ENCODE measurements at places on chromosomes 6 and 20. TPM values are rescaled to one million over a fixed set of nuclear protein-coding genes. Genes with fewer than 3 reads are reported as not detected.

The KCNQ2 gene
- total RNA-seq = not detected

- DNase-seq = no peak
Measured at GRCh38 chr20:14470231-14470899, 133.0 kb upstream of the FLRT3 start.

- DNase-seq = no peak
Measured at GRCh38 chr6:14452567-14453527, 335.3 kb downstream of the CD83 start.

DNA sequence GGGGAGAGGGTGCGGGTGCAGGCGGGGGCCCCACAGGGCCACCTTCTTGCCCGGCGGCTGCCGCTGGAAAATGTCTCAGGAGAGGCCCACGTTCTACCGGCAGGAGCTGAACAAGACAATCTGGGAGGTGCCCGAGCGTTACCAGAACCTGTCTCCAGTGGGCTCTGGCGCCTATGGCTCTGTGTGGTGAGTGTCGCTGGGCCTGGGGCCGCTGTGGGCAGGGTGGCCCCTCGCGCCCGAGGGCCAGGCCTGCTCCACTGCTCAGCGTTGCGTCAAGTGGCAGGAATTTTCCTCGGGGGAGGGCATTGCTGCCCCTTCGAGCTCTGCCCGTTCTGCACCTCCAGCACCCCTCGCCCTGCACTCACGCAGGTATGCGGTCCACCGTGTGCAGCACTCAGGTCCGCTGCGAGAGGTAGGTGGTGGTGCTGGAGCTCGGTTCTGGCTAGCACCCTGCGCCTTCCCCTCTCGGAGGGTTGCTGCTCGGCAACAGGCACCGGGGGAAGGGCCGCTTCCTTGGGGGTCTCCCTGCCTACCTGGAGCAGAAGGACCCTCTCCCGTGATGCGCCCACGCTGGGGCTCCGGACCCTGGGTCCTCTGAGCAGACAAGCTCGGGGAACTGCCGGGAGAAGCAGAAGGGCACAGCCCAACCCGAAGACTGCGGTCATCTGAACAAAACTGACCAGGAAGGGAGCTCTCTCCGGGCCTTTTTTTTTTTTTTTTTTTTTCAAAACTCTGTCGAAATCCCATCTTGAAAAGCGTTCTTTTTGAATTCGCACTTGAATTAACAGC lies 674 bp downstream of the MAPK14 start:
- DNase-seq = no peak

- no peak for DNase-seq
Measured at GRCh38 chr20:34042262-34042661, 48.6 kb downstream of the RALY start.

DNA sequence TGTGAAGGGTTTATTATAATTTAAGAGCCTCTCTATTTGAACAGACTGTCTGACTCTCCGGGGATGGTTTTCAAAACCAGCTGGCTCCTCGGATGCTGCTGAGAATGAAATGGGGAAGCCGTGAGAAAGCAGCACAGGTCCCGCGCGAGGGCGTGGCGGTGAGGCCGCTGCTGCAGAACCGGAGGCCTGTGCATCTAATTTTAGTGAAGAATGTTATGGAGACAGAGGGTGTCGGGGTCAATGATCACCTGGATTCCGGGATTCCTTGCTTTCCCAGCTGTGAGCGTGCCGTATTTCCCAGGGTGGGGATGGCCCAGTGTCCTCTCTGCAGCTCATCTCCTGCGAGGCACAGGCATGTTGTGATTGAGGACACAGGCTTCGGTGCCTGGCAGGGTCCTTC lies 348.0 kb downstream of the CDH4 start:
- no peak for DNase-seq

- DNase-seq = no peak
Measured at GRCh38 chr6:134516582-134516981, 198.7 kb upstream of the SGK1 start.

DNA sequence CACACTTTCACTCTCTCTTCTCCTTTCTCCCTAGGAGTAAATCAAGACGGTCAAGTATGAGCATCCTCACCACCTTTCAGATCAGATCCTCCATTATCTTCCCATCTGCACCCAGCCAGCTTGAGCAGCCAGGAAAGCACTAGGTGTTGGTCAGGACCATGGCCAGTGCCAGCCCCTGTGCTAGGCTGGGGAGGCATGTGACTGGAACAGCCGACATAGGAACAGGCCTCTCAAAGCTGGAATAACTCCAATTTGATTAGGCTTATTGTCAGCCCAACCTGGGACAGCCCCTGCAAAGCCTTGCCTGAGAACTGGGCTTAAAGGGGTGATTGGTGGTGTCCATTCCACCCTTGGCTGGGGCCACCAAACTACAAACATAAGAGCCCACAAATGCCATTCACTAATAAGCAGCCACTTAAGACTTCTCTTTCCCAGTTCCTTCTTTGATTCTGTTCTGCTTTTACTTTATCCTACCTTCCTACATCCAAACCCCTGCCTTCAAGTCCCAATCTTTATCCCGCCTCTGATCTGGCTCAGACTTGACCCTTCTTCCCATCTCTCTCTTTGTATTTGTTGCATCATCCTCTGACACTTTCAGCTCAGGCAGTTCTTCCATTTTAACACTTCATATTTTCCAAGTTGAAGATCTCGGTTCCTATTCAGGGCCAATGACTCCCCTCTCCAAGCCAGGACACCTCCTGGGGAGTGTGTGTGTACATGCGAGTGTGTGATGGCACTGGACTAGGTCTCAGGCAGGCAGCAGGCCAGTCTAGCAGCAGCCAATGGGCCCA lies 4.5 kb upstream of the TREM2 start:
- DNase-seq = peak; percentile 84

GRCh38 chr20:57000441-57000968 lies 265.9 kb downstream of the BMP7 start:
- DNase-seq = no peak

DNA sequence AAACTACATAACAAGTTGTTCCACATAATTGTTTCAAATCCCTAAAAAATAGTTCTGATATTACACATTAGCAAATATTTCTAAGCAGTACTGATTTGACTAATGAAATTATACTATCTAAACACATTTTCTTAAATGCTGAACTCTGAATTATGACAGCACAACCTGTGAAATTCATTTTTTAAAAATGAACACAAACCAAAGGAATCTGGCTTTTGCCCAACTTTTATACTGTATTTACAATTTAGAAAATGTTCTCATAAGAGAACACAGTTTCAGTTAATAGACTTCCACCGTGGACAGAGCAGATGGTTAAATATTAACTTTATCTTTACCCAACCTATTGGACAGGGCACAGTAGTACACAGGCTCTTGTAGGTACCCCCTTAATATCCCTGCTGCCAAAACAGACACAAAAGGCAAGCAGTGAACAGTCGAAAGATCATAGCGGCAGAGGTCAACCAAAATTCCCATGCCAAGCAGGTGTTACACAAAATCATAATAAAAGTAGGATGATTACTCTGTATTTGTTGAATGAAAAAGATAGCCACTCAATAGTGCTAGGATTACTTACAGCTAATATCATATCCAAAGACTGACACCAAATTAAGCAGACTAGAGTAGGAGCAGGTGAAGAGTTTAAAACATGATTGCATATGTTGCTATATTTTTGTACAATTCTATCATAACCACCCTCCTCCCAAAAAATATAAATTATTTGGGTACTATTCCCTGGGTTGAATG lies 122.5 kb downstream of the RNGTT start:
- DNase-seq = no peak
